ENCODE measurements at places on chromosomes 4 and X.

DNA sequence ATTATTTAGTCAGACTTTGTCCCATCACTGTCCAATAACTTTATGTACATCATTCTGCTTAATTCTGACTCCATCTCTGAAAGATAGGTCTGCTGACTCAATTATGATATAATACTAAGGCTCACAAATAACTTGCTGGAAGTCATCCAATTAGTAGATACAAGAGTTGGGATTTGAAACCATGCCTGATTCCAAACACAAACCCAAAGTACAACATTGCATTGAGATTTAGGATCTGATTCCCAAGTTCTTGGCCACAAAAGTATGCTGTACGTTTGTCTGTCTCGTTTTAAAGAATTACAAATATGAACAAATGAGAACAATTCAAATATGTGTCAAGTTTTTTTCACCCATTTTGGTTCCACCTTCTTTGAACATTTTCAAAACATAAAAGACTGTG is 108.8 kb downstream of the AMELX start:
- no peak for DNase-seq

DNA sequence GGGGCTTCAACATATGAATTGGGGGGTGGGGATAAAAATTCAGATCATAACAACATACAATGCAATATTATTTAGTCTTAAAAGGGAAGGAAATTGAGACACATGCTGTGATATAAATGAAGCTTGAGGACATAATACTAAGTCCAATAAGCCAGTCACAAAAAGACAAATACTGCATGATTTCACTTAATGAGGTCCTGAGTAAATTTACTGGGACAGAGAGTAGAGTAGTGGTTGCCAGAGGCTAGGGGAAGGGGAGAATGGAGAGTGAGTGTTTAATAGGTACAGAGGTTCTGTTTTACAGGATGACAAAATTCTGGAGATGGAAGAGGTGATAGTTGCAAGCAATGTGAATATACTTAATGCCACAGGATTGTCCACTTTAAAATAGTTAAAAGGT is 89.2 kb upstream of the RAPGEF2 start:
- no peak for DNase-seq

DNA sequence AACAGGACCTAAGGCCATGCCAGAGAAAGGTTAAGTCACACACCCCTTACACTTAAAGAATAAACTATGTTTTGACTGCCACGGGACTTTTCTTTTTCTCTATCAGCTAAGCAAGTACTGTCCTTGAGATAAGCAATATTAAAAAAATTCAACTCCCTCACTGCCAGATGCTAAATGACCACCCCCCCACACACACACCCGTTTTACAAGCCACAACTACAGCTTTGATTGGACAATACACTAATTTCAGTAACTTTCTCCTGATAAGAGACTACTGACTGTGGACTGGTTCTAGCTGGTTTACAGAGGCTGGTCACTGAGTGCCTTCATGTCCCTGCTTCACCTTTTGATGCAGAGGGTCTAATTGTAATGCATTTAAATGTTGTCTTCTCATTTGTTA is 63.9 kb upstream of the HOPX start:
- no peak for DNase-seq

GRCh38 chr4:105023668-105024055 is 123.0 kb upstream of the TET2 start:
- no peak for DNase-seq

- no peak for DNase-seq
Observed at GRCh38 chr4:155639704-155640523, 26.7 kb upstream of the GUCY1A1 start.

GRCh38 chrX:135528254-135528653 is 7.8 kb downstream of the INTS6L start:
- DNase-seq: no peak

DNA sequence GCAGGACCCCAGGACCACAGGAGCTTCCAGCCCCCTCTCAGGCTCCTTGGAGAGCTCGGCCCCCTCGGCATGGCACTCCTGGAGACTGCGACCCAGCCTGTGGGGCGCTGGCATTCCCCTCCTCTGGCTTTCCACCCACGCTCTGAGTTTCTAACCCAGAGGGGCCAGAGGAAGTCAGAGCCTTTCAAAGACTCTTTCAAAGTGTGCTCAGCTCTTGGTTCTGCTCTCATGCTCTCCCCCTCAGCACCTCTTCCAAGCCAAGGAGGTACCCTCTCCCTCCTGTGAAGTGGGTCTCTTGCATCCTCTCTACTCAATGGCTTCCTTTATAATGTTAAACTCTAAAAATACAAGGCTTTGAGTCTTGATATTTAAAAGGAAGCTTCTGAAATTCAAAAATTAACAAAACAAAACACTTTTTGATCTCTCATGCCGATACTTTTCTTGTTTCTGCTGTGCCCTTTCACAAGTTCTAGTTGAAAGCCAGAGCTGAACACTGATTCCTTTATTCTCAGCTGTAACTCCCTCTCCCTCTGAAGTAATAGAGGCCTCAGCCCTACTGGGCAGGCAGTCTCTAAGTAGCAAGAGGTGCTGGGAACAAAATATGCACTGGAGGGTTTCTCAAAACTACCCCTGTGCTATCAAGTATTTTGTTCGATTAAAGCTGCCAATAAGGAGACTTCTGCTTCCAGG is 82.8 kb downstream of the NAT8L start:
- no peak for DNase-seq

DNA sequence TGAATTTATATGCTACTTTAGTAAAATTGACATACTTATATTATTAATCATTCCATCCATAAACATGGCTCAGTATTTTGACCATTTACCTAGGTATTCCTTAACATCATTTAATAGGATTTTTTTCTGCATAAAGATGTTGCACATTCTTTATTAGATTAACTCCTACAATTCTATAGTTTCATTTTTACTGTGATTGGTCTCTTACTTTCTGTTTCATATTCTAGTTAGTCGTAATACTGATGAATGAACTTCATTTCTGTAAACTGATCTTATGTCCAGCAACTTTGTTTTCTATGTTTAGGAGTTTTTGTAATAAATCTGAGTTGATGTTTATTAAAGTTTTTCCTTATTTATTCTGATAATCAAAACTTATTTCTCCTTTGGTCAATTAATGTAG is 278.2 kb upstream of the CXXC4 start:
- no peak for DNase-seq

DNA sequence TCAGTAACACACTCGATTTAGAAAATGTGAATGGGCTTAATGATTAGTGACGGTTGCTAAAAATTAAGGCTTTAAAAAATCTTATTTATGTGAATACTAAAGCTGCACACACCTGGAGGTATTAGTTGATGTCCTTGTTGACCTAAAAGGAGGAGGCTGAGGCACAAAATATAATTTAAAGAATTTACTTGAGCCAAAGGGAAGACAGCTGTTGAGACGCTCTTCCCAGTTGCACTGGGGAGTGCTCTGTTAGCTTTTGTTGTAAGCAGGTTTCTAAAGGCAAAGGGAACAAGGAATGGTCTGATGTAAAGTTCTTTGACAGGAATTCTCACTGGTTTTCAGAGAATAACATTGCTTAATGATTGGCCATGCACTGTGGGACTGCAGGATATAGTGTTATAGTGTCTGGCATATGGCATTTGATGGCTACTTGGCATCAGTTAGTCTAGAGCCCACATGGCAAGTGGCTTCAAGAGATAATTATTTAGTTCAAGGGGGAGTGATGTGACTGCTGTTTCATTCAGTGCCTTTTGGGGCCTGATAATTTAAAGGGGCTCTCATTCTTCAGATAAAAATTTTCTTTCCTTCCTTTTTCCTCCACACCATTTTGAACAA is 30.8 kb upstream of the PGM2 start:
- DNase-seq: no peak

DNA sequence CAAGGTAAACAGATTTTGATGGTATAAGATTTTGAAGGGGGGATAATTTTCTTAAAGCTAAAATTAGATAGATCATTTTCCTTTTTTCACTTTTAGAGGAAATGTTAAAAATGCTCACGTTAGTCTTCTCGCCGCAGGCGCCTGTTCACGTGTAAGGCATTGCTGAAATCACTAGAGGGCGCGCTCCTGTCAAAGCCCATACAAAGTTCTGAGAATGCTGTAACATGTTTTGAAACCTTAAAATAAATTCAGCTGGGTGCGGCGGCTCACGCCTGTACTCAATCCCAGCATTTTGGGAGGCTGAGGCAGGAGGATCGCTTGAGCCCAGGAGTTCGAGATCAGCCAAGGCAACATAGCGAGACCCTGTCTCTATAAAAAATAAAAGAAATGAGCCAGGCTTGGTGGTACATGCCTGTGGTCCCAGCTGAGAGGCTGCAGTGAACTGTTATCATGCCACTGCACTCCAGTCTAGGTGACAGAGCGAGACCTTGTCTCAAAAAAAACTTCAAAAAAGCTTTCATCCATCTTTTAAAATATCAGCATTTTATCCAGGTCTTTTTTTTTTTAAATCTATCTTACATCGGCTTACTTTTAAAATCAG is 138.0 kb downstream of the RBMX2 start:
- DNase-seq: no peak

- DNase-seq: no peak
Observed at GRCh38 chr4:134883831-134884449, 682.4 kb upstream of the PABPC4L start.

- DNase-seq: no peak
Observed at GRCh38 chr4:113738251-113738650, 23.3 kb downstream of the CAMK2D start.

Data from stimulated activated CD8-positive, alpha-beta memory T cell treated with anti-CD3 and anti-CD28 coated beads, Interleukin-7, amount 100 ng/mL, for 24 hours (primary cell).